ENCODE measurements at places on chromosomes 6 and 20. TPM values are rescaled to one million over a fixed set of nuclear protein-coding genes. Genes with fewer than 3 reads are reported as not detected.

The TFAP2A gene
- total RNA-seq = 17.3 TPM

The APMAP gene
- 163 TPM for total RNA-seq

The CFAP206 gene
- total RNA-seq = 0.56 TPM

The BPI gene
- total RNA-seq = not detected

The PTGIS gene
- total RNA-seq = 0.05 TPM

The LST1 gene
- total RNA-seq = not detected

The XRN2 gene
- total RNA-seq = 111 TPM

The NKX2-4 gene
- total RNA-seq = not detected

The C6orf15 gene
- not detected for total RNA-seq

The SEL1L2 gene
- total RNA-seq = not detected

The DLL1 gene
- 0.19 TPM for total RNA-seq

The TREM1 gene
- 0.30 TPM for total RNA-seq

The PRR18 gene
- total RNA-seq = 0.07 TPM

The FOXS1 gene
- 1.6 TPM for total RNA-seq

The CCDC167 gene
- 45.5 TPM for total RNA-seq

The ID4 gene
- total RNA-seq = 2.4 TPM

The GPRC6A gene
- not detected for total RNA-seq

The FAM83C gene
- total RNA-seq = not detected

The GGTLC1 gene
- total RNA-seq = not detected

The ALDH8A1 gene
- total RNA-seq = 0.18 TPM

The TGM3 gene
- not detected for total RNA-seq

The TMEM244 gene
- not detected for total RNA-seq

The HLA-DQB1 gene
- total RNA-seq = not detected

The TFAP2D gene
- total RNA-seq = not detected

The NHSL1 gene
- total RNA-seq = 3.9 TPM

The SLC17A4 gene
- not detected for total RNA-seq

The LATS1 gene
- 10.2 TPM for total RNA-seq

The BHLHE23 gene
- total RNA-seq = not detected

The PPP1R3G gene
- total RNA-seq = 1.7 TPM

The FOXF2 gene
- total RNA-seq = 18.6 TPM

The ZNF318 gene
- 6.5 TPM for total RNA-seq

The PRND gene
- total RNA-seq = not detected

The HCRTR2 gene
- not detected for total RNA-seq

The CRISP1 gene
- not detected for total RNA-seq

The MYLK2 gene
- total RNA-seq = 0.88 TPM

The ELOVL2 gene
- total RNA-seq = 9.1 TPM

The FAM162B gene
- not detected for total RNA-seq

The PAX1 gene
- total RNA-seq = not detected

The KCNQ5 gene
- total RNA-seq = 1.4 TPM

The LY6G6F gene
- not detected for total RNA-seq

The UST gene
- 2.9 TPM for total RNA-seq

Data from A549 treated with DMSO at 1 μM for 4 hours (cell line).